Activated naive CD8-positive, alpha-beta T cell treated with anti-CD3 and anti-CD28 coated beads, Interleukin-2, amount 10 ng/mL, durations not matched to agents 7 days and 5 days (primary cell): ENCODE measurements at places on chromosomes 5 and 9. TPM values are rescaled to one million over a fixed set of nuclear protein-coding genes. Genes with fewer than 3 reads are reported as not detected.

GRCh38 chr5:95870105-95870672 lies 47.7 kb upstream of the GLRX start:
- peaks cover 26% of the 10 kb centered on the region for H3K4me1 ChIP-seq
- no peak for DNase-seq
- peak overlapping the region; percentile 85 for H3K27ac ChIP-seq
- peaks cover 4% of the 10 kb centered on the region for H3K36me3 ChIP-seq

GRCh38 chr5:159638954-159639559 lies 277.2 kb upstream of the ADRA1B start:
- DNase-seq: no peak
- H3K4me1 ChIP-seq: no peaks in the 10 kb centered on the region
- H3K4me3 ChIP-seq: no peak overlapping the region
- H3K27me3 ChIP-seq: peaks cover 21% of the 10 kb centered on the region

DNA sequence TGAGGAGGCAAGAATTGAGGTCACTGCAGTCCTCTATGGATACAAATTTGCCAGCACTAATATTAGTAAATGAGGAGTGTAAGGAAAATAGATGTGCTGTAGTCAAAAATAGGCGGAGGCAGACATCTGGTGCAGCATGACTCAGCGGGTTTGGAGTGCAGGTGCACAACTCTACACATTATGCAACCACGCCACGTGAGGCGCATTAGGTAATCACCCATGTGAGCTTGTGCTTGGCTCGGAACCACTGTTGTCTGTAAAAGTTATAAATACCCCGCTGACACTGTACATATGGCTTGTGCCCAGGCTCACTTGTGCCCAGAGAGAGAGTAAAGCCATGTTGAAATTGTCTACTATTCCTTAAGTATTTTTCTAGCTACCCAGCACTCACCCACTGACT lies 623.5 kb upstream of the NUDT12 start:
- H3K27ac ChIP-seq: no peak overlapping the region
- no peak for DNase-seq
- H3K4me3 ChIP-seq: no peak overlapping the region
- H3K36me3 ChIP-seq: no peaks in the 10 kb centered on the region

- no peak overlapping the region for H3K4me3 ChIP-seq
- H3K4me1 ChIP-seq: no peaks in the 10 kb centered on the region
- no peak for DNase-seq
- H3K27ac ChIP-seq: no peak overlapping the region
- peaks cover 6% of the 10 kb centered on the region for H3K27me3 ChIP-seq
Measured at GRCh38 chr5:79954620-79955019, 36.4 kb downstream of the MTX3 start.

- H3K4me1 ChIP-seq: no peaks in the 10 kb centered on the region
- no peak overlapping the region for H3K27ac ChIP-seq
- H3K36me3 ChIP-seq: no peaks in the 10 kb centered on the region
- H3K27me3 ChIP-seq: peaks cover 5% of the 10 kb centered on the region
Measured at GRCh38 chr5:82538339-82539034, 260.3 kb upstream of the RPS23 start.

DNA sequence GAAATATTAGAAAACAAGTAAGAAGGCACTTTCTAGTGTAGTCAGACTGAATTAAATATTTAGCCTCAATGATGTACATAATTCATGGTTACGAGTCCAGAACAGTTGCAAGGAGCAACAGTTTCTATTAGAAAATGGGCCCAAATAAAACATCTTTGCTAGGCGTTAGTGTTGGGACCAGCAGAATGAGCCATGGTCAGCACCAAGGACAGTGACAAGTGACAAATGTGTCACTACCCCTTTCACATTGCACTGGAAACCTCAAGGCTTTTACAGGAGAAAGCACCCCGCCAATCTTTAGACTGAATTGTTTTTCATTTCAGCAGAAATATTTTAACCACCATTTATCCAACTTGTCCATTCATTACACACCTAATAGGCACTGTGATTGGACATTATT lies 301.3 kb upstream of the ADCY2 start:
- H3K4me3 ChIP-seq: no peak overlapping the region
- no peaks in the 10 kb centered on the region for H3K4me1 ChIP-seq
- no peaks in the 10 kb centered on the region for H3K36me3 ChIP-seq

DNA sequence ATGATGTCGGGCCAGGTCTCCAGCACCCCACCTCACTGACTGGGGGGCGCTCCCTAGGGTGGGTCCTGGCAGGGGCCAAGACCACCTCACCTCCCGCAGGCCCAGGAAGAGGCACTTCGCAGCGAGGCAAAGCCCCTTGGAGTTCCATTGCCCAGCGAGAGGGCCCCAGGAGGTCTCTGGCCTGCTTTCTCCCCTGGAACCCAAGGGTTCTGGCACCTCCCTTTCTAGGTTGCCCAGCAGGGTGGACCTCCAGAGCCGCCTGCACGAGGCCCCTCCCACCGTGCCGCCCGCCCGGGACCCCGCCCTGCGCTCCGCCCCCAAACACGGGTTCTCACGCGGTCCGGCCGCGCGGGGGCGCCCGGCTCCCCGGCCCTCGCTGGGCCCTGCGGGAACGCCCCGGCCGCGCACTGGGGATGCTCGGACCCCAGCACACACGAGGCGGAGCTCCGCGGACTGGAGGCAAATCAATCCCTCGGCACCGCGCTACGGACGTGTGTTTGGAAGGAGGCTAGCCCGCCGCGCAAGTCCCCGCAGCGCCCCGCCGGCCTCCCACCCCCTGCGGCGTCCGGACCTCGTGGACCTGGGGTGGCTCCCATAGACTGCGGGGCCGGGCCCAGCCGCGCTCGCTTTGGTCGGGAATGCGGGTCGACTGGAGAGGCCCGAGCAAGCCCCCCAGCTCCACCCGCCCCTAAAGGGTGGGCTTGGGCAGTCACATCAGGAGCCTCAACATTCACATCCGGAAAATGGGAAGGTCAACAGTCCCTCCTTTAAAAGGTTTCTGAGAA lies 99.5 kb upstream of the LMX1B start:
- peak overlapping the region; percentile 10 for H3K4me3 ChIP-seq
- H3K27ac ChIP-seq: no peak overlapping the region
- peak; percentile 86 for DNase-seq
- H3K4me1 ChIP-seq: peaks cover 15% of the 10 kb centered on the region
- peaks cover 52% of the 10 kb centered on the region for H3K27me3 ChIP-seq
- no peaks in the 10 kb centered on the region for H3K36me3 ChIP-seq

PCDHB7 gene
- total RNA-seq: not detected

PAXX gene
- total RNA-seq: 97.2 TPM
